ENCODE measurements at places on chromosomes 6 and 20.

DNA sequence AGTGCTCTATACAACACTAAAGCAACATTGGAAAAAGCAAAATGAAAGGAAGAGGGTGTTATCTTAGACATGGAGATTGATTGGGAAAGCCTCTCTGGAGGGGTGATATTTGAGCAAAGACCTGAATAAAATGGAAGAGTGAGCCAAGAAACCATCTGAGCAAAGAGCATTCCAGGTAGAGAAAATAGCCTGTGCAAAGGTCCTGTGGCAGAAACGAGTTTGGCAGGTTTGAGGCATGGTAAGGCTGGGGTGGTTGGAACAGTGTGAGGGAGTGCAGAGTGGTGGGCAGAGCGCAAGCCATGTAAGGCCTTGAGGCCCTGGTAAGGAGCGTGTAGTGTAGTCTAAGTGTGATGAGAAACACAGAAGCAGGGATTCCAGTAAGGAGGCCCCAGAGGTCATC is 40.0 kb upstream of the PTPRT start:
- DNase-seq, result no peak

DNA sequence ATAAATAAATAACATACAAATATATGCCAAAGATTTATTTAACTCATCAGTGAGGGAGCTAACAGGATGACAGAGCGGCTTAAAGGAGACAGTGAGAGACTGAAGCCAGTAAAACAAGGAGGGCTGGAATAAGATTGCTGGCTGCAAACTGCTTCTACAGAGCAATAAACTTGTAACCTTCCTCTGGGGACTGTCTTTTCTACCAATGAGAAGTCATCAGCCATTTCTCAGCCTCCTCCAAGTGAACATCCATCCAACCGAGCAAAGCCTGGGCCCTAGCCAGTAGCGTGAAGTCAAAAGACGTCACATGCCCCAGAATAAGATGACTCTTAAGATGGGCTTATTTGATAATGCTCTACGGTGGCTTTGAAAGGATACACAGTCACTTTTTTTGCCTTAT is 42.5 kb downstream of the CPXM1 start:
- peak; percentile 2 for DNase-seq

DNA sequence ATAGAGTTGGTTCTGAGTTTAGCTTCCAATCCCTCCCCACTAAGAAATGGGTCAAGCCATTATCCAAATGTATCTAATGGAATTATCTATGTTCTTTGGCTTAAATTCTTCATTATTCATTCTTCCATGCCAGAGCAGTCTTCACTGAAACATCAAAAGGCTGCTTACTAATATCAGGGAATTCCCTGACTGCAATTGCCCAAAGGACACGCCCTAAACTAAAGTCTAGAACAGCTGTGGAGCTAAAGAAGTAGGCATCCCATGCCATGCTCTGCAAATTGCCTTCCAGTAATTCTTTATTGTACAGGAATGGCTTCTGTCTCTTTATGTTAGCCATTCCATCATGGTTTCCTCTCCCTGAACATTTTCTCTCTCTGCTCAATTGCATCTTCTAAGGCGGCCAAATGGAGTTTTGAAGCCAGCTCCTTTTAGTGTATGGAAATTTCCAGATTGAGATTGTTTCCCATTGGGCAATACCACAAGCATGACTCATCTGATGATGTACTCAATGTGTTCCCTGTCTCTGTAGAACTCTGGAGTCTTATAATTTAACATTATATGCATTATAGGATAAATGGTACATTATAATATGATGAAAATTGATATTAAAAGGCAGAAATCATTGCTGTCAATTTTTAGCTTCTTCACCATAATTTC is 28.8 kb upstream of the TSHZ2 start:
- DNase-seq, result peak; percentile 63

DNA sequence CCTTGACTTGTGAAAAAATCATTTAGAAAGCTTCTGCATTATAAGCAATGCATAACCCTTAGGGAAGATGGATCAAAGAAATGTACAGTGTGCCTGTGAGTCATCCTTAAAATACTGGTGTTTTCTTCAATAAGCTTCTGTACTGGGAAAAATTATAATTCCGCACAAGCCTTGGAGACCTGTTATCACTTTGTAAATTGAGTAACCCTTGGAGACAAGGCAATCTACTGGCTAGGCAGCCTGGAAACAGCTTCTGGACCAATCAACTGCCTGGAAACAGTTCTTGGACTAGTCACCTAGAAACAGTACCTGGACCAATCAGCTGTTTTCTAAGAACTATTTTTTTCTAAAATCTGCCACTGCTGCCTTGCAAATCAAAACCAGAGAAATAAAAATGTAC is 25.8 kb upstream of the RNGTT start:
- no peak for DNase-seq

DNA sequence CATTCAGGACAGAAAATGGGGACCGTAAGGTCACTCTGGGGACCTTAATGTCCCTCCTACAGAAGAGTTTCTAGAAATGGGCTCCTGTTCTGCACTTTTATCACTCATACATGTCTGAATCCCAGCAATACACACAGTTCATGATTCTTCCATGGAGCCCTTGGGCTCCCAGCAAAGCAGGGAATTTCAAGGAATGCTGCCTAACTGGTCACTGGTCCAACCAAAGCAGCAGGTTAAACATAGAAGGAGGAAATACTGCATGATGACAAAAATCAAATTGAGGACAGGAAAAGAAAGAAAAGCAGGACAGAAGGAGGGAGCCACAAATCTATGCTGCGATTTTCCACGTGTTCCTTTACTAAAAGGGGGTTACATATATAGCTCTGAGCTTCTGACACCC is 300.2 kb downstream of the PTPRT start:
- no peak for DNase-seq

- no peak for DNase-seq
Observed at GRCh38 chr20:49496553-49497397, 14.3 kb upstream of the KCNB1 start.

DNA sequence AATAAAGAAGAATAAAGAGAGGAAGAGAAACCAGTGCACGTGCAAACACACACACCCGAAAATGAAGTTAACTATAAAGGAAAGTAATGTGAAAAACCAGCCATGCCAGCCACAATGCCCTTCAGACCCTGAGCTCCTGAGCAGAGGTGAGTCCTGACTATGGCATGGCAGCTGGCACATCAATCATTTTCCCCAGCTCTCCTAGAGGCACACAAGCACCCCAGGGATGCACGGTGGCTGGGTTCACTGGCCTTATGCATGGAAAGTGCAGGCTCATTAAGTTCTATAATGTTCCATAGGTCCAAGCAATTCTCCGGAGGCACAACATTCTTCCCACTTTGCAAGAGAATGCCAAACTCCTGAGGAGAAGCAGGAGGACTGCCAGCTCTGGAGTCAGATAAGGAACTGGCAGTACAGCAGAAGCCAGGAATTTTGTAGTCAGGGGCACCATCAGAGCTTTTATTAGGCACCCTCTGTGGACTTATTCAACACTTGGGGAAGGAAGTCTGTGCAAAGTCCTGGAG is 175.0 kb upstream of the PRDM1 start:
- DNase-seq, result no peak

DNA sequence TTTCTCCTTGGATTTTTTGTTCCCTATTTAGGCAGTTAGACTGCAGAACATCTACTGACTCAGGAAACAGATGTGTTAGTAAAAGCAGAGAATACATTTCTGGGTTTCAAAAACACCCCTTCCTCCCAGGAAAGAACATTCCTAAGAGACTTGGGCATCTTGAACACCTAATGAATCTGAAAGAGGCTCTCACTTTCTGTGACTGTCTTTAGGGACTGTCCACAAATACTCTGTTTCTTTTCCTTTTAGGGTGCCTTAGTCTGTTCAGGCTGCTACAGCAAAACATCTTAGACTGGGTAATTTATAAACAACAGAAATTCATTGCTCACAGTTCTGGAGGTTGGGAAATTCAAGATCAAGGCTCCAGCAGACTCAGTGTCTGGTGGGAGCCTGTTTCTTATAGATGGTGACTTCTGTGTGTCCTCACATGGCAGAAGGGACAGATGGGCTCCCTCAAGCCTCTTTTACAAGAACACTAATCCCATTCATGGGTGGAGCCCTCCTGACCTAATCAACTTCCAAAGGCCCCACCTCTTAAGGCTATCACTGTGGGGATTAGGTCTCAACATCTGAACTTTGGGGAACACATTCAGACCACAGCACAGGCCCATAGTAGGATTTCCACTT is 19.4 kb upstream of the CCN5 start:
- DNase-seq, result peak; percentile 44

GRCh38 chr6:130761286-130761685 is 65.9 kb upstream of the SMLR1 start:
- no peak for DNase-seq

DNA sequence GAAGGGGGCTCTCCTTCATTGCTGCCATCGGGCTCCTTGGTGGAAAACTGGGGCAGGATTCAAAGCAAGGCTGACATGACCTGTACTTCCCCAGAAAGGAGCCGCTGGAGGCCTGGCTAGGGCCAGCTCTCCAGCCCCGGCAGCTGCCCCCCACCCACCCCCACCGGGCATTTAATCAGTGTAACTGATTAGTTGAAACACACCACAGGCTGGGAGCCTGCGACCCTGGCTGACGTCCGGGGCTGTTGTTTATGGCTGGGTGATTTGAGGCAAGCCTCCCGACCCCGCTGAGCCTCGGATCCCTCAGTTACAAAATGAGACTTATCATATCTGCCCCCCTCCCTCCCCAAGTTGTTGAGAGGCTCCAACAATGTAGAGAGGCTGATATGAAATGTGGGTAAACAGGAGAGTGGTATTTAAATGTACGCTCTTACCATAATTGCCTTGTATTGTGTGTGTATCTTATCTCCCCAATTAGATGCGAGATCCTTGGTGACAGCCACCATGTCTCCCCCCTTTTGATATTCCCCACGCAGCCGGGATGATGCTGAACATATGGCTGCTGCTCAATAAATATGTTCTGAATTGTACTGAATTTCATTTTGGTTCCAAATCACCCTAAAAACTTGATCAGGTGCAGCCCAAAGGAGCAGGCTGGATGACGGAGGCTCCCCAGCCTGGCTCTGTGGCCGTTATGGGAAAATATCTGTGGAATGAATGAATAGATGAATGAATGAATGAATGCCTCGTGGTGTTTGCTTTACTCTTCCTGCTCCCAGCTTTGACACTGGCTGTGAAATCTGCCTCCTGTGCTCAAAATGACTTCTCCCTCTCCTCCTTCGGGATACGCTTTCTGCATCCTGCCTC is 31.8 kb upstream of the APCDD1L start:
- DNase-seq, result no peak

GRCh38 chr20:43516251-43516824 is 8.8 kb downstream of the L3MBTL1 start:
- DNase-seq, result no peak

DNA sequence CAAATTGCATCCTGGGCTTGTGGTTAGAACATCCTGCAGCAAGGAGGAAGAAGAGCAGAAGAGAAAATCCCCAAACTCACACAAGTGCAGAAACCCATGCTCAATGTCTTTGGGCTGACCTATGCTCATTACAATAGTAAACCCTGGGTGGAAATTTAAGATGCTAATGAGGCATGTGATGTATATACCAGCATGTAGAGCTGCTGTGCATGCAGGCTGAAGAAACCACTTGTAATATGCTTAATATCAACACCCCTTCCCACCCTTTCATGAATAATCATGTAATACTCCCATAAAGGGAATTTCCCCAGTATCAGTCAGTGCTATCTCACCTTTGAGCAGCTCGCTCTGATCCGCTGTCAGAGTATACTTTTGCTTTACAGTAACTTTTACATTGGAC is 90.0 kb upstream of the GRIK2 start:
- no peak for DNase-seq

DNA sequence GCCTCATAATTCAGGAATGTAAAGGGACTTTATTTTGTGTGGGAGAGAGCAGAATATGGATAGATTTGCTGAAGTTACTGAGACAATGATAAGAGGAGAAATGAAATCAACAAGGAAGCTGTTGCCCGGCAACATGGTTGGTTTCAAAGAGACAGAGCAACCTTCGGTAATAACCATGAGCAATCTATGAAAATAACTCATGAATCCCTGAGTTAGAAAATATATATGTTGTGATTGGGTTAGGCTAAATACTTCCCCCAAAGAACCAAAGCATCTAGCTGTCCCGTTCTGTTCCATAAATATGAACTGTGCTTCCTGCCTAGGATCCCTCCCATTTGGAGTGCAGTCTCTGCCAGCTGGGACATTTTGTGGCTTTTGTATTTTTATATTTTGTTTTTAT is 23.1 kb downstream of the SERPINB1 start:
- no peak for DNase-seq

DNA sequence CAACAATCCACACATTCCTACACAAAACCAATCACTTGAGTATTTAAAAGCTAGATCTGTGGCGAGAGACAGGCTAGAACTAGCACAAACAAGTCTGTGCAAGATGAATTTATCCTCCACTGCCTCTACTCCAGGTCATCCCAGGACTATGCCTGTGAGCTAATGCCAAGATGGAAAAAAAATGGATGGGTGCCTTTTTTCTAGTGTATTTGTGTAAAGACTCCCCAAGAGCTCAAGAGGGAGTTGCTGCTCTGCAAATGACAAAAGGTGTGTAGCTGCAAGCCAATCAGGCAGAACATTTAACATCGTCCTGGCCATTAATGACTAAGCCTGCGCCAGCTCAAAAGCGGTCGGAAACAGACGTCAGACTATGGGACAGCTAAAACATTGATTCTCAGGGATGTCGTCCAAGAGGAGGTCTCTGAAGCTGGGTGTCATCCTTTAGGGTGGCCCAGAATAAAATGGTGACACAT is 21.9 kb downstream of the ATXN1 start:
- no peak for DNase-seq

DNA sequence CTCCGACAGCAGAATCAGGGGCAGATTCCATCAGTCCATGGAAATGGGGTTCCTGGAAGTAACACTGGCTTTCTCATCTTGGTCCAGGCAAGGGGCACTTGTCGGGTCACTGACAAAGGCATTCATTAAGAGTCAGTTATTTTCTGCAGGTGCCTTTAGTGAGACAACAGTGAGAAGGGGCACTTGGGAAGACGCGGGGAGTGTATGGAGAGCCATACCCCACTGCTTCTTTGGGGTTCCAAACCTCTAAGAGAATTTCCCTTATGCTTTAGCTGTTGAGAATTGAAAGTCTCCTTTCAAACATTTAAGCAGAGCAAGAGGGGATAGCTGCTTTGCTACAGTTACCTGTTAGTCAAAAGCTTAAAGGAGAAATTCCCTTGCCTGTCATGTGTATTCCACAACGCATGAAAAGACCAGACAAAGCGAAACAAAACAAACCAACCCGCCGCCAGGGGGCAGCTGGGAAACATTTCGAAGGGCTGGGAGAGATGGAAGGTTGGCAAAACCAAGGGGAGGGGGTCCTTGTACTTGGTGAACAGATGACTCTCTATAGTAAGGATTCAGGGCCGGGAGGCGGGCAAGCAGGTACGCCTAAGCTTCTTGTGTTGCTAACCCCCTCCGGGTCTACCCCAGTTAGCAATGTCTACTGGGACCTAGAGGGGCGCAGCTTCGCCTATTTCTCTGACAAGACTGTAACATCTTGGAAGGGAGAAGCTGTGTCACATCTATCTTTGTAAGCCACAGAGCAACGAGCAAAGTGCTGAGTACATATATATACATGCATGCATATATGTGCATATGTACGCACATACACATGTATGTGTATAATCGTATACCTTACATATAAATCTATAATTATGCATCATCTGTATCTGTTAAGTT is 474.9 kb upstream of the AGPAT4 start:
- DNase-seq, result no peak
